ENCODE measurements at places on chromosomes 7 and 10.

DNA sequence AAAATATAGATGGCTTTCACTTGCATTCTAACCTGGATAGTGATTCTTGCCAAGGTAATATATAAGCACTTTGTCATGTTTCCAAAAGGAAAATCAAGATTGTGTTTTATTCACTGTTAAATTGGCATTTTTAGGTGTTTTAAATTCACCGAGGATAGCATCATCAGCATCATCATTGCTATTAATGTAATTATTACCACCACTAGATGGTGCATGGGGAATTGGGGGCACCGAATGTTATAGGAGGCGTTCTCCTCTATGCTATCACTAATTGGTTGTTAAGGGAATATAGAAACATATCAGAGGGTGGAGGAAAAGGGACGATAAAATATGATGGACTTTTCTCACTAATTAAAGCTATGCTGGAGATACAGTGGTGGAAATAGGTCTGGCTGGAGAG, 95.5 kb downstream of the CELF2 start:
- no peak for DNase-seq

DNA sequence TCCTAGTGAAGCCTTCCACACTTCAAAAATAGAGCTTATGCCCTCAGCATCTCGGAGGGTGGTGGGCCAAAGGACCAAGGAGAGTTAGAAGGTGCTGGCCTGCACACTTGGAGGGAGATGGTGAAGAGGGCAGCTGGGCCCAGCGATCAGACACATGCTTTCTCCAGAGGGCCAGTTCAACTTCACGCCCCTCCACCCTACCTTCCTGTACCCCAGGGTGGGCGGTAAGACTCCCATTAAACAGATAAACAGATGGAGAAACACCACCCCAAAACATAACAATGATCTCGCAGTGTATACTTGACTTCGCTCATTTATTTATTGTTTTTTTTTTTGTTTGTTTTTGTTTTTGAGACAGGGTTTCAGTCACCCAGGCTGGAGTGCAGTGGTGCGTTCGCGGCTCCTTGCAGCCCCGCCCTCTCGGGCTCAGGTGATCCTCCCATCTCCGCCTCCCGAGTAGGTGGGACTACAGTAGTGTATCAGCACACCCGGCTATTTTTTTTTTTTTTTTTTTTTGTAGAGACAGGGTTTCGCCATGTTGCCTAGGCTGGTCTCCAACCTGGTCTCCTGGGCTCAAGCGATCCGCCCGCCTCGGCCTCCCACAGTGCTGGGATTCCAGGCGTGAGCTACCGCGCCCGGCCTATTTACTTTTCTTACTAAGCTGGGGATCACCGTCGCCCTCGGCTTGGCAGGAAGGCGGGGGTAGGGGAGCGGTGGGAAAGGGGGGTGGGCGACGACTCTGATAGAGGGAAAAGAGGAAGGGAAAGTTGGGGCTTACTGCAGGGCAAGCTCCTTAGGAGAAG, 1.8 kb downstream of the C10orf95 start:
- DNase-seq: no peak

GRCh38 chr7:28296571-28297483, 115.5 kb upstream of the CREB5 start:
- no peak for DNase-seq

- DNase-seq: no peak
These were observed 9.0 kb upstream of the ARMS2 start for GRCh38 chr10:122445469-122445868.

- no peak for DNase-seq
These were observed 17.7 kb upstream of the ZNRF2 start for GRCh38 chr7:30266686-30267085.

All from AG08395 (cell line).